HAP-1 (cell line): ENCODE measurements at places on chromosomes 7 and 10.

- DNase-seq: no peak
Measured at GRCh38 chr7:114835861-114836260, 86.0 kb upstream of the MDFIC start.

- no peak for DNase-seq
Measured at GRCh38 chr7:32379510-32380112, 110.6 kb downstream of the LSM5 start.

DNA sequence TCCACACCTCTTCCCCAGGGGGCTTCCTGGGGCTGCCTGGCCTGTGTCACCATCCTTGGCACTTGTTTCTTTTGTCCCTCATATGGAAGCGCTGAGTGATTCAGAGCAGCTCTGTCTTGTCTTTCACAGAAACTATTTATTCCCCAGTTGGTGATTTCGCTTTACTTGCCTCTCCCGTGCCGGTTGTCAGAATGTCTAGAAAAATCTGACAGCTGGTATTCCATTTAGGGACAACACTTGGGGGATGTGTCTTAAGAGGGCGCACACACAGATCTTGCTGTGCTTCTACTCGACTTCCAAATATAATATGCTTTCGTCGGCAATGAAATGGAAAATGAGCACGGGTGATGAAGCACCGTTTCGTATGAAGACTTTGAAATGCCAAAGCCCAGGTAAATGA lies 611.8 kb downstream of the CALN1 start:
- DNase-seq: no peak

DNA sequence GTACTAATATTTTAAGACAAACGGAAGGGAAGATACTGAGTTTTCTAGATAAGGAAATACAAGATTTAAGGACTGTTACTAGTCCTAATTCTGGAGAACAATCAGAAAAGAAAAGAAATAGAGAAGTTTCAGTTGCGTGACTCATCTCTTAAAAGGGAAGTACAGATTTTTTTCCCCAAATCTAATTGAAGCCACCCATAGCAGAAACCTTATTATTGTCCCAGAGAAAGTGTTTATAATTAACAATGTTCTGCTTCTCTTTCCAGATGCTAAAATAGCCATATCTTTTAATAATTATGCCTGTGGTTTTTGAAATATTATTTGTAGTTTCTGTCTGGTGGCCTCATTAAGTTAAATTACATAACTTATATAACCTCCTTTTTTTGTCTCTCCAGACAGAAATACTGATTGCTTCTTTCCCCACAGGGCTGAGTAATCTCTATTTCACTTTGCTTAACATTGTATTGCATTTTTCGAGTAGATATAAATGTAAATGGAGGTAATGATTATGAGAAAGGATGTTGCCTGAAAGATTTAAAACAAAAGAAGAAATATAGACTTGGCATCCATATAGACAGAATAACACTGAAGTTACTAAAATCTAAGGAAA lies 240.7 kb upstream of the MBL2 start:
- DNase-seq: no peak

- no peak for DNase-seq
Measured at GRCh38 chr10:63697956-63698786, 177.0 kb downstream of the REEP3 start.

GRCh38 chr10:97307866-97308780 lies 10.9 kb upstream of the FRAT1 start:
- DNase-seq: no peak

- DNase-seq: peak; percentile 33
Measured at GRCh38 chr10:43076876-43077420, at the start of gene RET. TSS of gene RET (plus strand) at chr10:43077069. CDS start at chr10:43077259, 190 bp downstream.

- DNase-seq: no peak
Measured at GRCh38 chr10:6034371-6034770, 27.8 kb downstream of the IL2RA start.

DNA sequence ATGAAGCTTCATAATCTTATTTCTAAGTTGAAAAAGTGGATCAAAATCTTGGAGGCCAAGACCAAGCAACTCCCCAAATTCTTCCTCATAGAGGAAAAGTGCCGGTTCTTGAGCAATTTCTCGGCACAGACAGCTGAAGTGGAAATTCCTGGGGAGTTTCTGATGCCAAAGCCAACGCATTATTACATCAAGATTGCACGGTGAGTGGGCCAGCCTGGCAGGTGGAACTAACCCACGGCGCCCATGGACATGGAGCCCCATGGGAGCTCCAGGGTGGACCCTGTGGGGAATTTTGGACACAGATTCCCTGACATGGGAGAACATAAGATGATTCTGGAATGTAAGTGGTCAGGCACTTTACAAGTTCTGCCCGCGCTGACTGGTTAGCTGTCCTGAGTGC lies 125.9 kb downstream of the TRRAP start:
- no peak for DNase-seq

- no peak for DNase-seq
Measured at GRCh38 chr7:114979388-114979787, 57.5 kb downstream of the MDFIC start.

DNA sequence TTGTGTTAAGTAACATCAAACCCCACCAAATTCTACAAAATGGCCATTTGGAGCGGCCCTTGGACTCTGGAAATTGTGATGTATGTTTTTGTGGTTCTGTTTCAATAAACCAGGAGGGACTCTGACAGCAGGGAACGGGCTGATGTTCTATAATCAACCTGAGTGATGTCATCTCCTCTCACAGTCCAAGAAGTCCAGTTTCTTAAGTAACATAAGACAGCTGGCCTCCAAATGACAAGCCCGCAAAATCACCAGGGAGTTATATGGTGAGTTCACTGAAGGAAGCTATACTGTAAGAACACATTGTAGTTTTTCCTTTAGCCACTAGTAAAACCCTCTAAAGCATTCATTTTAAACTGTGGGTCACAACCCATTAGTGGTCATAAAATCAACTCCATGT lies 34.0 kb downstream of the GOT1 start:
- DNase-seq: no peak

GRCh38 chr10:128035557-128035973 lies 90.7 kb downstream of the MKI67 start:
- DNase-seq: peak; percentile 66

DNA sequence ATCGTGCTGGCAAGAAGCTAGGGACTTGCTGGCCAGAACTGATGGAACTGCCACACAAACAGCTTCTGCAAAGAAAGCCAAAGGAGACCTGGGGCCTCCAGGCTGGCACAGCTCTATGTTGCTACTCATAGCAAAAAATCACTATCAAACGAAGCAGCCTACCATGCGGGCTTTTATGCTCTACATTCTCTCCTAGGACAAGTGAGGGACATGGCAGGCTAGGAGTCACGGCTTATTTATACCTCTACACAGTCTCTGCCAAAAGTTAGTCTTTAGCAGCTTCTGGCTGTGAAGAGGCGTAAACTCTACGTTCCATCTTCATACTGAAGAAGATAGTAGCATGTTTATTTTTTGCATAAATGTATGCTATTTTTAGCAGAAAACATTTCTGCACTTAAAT lies 35.4 kb downstream of the CDCA7L start:
- no peak for DNase-seq

GRCh38 chr7:41867639-41868280 lies 164.9 kb upstream of the INHBA start:
- DNase-seq: no peak

DNA sequence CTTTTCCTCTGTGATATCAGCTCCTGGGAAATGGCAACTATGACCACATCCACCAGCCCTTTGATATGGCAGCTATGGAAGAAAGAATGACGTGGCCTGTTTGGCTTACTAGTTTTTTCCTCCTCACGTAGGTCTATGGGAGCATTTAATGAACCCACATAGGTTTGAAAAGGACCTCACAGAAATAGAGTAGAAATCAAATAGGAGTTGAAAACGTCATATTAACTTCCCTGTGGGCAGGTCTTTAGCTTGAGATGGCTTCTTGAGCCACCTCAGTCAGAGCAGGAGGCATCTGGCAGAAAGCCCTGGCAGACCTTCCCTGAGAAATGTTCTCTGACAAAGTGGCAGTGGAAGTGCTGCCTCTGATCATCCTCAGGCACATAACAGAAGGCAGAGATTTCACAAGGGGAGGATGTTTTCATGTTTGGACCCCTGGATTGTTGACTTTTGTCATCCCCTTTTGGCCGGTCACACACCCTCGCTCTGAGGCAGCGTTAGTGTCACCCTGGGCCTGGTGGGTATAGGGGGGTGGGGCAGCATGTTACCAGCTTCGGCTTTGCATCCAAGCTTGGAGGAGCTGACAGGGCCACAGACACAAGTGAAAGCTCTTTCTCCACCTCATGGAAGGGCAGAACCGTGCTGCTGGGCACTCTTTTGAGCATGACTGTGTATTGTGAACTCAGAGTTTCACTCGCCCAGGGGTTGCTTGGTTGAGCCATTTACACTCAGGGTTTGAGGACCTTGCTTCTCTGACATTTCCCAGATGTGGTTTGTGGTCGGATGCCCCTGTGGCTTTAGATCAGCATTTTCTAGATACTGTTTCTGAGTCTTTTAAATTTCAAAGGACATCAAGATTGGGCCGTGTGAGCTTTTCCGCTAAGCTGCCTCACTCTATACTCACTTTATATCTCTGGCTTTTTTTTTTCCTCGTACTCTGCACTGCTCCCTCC lies 184.2 kb downstream of the STK31 start:
- no peak for DNase-seq

DNA sequence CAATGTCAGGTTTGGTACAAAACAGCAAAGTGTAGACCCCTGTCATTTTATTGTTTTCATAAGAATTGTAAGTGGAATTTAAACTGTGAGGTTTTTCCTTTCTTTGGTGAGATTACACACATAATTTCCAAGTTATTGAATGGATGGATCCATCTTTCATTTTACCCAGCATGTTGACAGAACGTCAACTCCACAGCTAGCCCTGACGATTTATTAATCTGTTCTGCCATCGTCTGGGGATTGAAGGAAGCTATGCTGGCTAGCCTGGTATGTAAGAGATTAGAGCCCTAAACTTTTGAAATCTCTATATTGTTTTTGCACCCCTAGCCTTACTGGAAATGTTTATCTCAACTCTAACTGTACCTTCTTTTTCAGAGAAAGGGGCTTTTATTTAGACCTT lies 8.6 kb downstream of the WNT16 start:
- no peak for DNase-seq

GRCh38 chr7:98034081-98035035 lies 44.4 kb upstream of the OCM2 start:
- DNase-seq: no peak

DNA sequence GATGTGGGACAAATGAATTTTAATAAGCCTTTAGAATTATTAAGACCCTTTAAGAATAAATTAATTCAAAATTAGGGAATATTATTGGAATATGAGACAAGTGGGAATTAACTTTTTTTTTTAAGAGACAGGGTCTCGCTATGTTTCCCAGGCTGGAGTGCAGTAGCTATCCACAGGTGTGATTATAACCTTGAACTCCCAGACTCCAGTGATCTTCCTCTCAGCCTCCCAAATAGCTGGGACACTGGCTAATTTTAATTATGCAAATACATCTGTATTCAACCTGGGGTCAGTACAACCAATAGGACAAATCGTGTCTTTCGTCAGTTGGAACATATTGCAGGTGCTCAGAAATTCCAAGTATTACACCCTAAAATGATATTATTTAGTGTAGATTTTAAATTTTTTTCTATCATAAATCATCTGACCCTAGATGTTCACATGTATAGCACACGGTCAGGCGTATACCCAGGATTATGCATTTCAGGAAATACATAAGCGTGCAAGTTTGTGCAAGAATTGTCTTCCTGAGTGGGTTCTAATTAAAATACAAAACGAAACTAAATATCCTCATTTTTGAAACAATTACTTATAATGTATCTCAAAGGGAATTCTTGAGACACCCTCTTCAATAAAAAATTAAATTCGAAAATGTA lies 1.2 kb downstream of the NT5C3A start:
- DNase-seq: no peak

GRCh38 chr7:130721486-130722277 lies 12.3 kb downstream of the KLF14 start:
- DNase-seq: peak; percentile 60

DNA sequence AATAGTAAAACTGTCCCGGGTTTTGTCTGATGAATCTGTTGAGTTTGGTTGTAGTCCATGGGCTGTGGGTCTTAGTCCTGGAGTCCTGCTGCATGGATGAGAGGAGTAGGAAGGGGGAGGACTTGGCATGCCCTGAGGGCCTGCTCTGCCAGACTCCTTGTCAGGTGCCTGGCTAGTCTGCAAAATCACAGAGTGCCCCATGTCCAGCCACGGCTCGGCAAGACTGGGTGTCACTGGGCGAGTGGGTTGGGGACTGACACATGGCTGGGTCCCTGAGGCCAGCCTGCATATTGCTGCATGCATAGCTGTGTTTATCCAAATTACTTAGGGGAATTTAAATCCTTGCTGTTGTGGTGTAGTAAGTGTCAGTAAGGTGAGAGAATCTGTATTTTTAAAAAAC lies 9.7 kb downstream of the MINDY4 start:
- DNase-seq: no peak

GRCh38 chr7:16202303-16202702 lies 219.0 kb downstream of the CRPPA start:
- DNase-seq: no peak
